Kidney (tissue), 22 donors: ENCODE measurements at places on chromosomes 11 and 22. TPM values are rescaled to one million over a fixed set of nuclear protein-coding genes. Genes with fewer than 3 reads are reported as not detected.

DNA sequence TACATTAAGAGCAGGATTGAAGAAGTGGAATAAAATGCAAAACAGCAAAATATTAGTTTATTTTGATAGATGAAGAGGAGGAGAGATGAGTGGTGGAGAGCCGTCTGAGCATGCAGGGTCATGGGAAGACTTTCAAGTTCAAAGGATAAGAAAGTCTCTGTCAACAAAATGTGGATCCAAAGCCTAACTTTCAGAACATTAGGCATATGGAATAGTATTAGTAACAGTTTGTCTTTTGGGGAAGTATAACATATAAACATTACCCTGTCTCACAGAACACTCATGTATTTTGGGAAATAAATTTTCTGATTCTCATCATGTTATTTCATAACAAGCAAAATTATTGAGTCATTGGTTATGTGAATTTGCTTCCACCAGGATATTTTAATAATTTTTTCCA is 104.3 kb upstream of the CEP126 start:
- DNase-seq = no peak

The ASPHD2 gene
- total RNA-seq = 4.5 TPM

The PARVG gene
- total RNA-seq = 20.9 TPM

The SCN4B gene
- 3.5 TPM for total RNA-seq

DNA sequence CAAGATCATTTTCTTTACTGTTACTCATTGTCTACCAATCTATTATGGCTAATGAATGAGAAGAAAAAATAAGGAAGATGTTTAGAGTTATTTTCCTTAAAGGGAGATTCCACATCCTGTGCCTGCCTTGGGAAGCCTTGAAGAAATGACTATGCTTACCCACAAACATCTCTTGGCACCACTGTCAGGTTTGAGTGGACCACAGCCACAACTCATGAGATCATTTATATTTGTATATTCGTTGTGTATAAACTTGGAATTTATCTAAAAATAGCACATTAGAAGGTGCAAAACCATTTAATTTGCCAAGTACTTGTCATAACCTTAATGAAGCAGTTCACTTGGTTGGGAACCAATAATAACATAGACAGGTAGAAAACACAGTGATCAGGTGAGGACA is 740.8 kb downstream of the DLG2 start:
- no peak for DNase-seq

The CCDC116 gene
- total RNA-seq = 0.22 TPM

DNA sequence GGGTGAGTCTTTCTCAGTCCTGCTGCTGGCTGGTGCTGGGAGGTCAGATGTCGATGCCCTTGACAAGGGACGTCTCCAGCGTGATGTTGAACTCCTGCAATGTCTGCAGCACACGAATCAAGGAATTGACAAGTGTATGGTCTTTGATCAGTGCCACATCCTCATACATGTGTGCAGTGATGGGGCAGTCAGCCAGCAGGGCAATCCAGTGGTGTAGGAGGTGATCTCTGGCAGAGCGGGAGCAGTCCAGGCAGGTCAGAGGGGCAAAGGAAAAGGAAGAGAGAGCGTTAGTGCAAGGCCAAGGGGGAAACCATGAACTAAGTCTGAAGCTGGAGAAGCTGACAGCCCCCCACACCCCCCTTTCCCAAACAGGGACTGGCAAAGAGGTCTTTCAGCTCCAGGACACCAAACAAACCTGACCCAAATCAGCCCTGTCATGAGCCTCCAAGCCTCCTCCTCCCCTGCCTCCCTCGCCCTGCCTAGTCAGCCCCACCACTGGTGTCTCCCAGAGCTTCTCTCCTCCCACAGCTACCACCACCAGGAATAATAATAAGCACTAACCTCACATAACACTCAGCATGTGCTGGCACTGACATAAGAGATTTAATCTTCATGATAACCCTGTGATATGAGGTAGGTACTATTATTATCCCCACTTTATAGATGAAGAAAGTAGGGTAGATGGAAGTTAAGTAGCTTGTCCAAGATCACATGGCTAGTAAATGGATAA is 48.4 kb upstream of the SCUBE2 start:
- no peak for DNase-seq

DNA sequence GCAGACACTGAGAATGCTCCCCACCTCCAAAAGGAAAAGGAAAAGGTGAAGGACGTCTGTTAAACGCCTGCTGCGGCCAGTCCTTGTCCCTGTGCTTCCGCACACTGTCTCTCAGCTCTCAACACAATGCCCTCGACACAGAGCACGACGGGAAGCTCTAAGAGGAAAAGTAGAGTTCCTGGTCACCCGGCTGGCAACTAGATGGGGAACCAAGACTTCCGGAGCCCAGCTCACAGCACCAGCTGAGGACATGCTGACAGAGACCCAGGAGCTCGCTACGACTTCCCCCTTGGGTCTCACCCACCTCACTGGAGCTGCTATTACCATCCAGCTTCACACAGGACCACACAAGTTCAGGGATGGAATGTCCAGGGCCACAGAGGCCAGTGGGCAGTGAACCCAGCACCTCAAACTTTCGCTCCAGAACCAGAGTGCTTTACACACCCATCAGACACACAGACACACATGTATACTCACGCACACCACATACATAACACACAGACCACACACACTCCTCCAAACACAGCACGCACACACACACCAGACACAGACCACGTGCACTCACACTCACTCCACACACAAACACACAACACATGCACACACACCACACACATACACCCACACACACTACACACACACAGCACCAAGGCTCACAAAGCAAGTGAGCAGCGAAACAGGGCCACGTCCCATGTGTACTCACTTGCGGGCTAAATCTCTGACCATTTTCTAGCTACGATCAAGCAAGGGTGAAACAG is 9.6 kb downstream of the SULT4A1 start:
- DNase-seq = no peak

DNA sequence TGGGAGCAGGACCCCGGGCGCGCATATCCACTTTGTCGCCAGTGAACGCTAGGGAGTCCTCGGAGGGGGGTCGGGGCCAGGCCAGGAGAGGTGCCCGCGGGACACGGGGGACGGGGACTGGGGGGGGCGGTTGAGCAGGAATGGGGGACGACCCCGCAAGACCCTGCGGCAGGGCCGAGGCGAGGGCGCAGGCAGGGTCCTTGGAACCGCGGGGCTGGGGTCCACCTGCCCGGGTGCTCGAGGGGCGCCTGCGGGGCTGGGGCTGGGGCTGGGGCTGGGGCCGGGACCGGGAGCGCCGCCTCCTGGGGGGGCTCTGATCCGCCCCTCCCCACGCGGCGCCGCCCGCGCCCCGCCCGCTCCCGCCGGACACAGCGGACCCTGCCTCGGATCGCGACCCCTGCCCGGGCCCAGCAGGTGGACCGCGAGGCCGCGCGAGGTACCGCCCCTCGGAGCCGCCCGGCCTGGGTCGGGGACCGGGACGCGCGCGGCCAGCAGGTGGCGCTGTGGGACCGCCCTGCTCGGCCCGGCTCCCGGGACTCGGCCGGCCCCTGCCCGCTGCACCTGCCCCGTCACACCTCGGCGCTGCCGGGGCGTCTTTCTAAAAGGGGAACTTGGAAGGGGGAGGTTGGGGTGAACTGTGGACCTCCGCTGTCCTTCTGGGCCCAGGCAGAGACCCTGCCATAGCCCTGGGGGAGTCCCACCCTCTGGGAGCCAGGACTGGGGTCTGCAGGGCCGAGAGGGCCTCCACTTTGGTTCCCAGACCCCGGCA is 11.0 kb downstream of the CRELD2 start:
- DNase-seq = no peak

DNA sequence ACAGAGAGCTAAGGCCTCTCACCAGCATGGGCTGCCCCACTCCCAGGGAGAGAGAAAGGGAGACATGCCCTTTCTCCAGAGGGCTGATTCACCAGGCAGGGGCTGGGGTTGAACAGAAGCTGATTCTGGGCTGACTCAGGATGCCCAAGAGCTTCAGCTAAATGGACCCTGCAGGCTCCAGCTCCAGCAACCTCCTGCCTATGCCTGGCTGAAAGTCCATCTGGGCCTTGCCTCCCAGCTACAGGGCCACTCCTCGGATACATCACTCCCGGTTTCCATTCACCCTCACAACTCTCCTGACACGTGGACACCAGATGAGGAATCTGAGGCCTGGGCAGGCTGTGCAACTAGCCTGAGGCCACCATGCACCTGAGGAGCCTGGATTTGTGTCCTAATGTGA is 215.5 kb downstream of the BUD13 start:
- DNase-seq = no peak

DNA sequence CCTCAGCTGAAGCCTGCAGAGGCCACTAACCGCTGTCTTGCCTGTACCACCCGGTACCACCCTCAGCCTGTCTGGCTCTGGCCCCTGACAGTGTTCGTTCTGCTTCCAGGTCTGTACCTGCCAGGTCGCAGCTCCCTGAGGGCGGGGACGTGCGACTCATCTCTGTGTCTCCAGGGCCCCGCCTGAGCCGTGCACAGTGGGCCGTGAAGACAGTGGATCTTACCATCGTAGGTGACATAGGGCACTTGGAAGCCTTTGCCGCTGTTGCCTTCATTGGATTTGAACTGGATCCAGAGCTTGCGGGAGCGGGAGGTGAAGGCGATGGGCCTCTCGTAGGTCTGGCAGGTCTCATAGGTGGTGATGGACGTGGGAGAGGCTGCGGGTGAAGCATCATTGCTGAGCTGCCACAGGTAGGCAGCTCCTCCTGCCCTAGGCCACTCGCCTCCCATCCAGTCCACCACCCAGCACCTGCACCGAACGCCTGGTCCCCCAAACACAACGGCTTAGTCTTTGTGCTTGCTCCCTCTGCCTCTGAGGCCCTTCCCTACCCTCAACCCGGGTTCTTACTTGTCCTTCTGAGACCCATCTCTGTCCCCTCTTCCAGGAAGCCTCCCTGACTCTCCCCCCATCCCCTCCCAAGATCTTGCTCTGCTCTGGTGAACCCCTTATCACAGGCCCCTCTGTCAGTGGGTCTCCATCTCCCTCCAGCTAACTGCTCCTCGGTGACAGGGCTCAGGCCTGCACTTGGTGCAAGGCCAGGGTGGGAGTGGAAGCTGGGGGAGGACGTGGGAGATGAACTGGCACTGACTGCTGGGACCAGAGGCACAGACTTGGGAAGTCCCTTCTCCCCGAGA is 21.1 kb upstream of the TTLL12 start:
- DNase-seq = no peak

The KCNJ1 gene
- 175 TPM for total RNA-seq

DNA sequence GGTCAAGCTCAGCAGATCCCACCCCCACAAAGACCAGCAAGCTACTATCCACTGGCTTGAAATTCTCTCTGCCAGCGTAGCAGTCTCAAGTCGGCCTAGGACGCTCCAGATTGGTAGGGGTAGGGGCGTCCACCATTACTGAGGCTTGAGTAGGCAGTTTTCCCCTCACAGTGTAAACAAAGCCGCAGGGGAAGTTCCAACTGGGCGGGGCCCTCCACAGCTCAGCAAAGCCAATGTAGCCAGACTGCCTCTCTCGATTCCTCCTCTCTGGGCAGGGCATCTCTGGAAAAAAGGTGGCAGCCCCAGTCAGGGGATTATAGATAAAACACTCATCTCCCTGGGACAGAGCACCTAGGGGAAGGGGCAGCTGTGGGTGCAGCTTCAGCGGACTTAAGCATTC is 1064.9 kb upstream of the TENM4 start:
- no peak for DNase-seq

The FOLR2 gene
- 31.9 TPM for total RNA-seq

The LMNTD2 gene
- 8.0 TPM for total RNA-seq

- DNase-seq = no peak
Measured at GRCh38 chr11:111231836-111232235, 13.7 kb upstream of the POU2AF2 start.

The CREBZF gene
- 44.7 TPM for total RNA-seq

GRCh38 chr22:50677493-50678217 is 5.0 kb downstream of the SHANK3 start:
- peak; percentile 30 for DNase-seq
